ENCODE measurements at places on chromosomes 11 and 22.

GRCh38 chr22:39800790-39801520 is 92.6 kb downstream of the ENTHD1 start:
- no peak for DNase-seq

- DNase-seq, result no peak
Observed at GRCh38 chr22:20823264-20823663, 35.3 kb downstream of the PI4KA start.

- no peak for DNase-seq
Observed at GRCh38 chr11:86558841-86559240, 113.6 kb downstream of the ME3 start.

GRCh38 chr11:28767574-28767973 is 659.4 kb downstream of the METTL15 start:
- no peak for DNase-seq

DNA sequence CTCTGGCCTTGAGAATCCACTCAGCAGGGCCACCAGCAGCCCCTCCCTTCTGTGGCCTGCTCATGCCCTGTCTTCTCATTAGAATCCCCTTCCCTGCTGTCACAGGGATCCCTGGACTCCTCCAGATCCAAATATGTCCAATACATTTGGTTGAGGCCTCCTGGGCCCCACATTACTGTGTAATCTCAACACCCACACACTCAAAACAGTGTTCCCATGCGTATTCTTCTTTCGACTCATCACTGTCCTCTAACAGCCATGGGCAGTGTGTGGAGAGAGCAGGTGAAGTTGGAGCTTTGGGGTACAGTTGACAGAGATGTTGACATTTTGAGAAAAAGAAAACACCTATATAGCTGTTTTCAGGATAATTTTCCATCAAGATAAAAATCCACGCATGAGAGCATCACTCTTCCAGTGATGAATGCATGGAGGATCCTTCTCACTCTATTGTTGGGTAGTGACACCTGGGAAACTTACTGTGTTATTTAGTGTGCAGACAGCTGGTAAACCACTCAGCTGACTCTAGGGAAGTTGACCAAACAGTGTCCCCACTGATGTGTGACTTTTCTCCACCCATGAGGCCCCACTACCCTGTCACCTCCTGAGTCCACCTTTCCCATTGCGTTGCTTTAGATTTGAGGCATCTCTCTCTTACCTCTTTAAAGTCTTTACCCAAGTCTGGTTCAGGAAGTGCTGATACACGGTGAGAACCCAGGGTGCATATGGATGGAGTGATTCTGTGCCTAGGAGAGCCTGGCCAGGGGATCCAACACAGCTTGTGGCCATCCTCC is 28.7 kb upstream of the VPREB1 start:
- DNase-seq, result no peak

DNA sequence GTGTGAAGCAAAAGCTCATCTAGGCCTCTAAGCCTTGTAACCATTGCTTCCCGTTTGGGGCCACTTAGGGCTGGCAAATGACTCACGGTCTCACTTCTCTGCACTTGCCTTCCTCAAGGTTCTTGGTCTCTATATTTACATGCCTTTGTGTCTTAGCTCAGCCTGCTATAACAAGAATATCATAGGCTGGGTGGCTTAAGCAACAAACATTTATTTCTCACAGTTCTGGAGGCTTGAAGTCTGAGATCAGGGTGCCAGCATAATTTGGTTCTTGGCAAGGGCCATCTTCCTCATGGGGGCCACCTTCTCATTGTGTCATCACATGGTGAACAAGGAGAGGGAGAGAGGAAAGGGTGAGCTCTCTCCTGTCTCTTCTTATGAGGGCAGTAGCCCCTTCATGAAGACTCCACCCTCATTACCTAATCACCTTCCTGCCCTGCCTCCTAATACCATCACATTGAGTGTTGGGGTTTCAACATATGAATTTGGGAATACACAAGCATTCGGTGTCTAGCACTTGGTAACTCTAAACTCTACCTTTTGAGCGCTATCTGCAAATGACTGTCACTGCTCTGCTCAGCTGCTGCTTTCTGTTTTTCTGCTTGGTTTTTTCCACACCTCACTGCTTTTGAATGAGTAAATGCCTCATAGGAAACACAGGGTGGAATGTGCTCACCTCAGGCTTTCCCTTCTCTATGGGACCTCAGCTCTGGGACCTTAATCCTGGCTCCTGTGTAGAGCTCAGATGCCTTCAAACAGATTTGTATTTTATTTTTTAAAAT is 16.2 kb upstream of the ME3 start:
- no peak for DNase-seq

- DNase-seq, result no peak
Observed at GRCh38 chr11:32448232-32448631, 12.9 kb upstream of the WT1 start.

GRCh38 chr11:93652161-93652597 is 9.3 kb upstream of the CEP295 start:
- DNase-seq, result peak; percentile 62

All from midbrain (tissue), 1 donor.